ENCODE measurements at places on chromosomes 12 and 14.

- DNase-seq: no peak
Measured at GRCh38 chr12:102757154-102757881, 159.7 kb downstream of the PAH start.

- no peak for DNase-seq
Measured at GRCh38 chr14:93775744-93776143, 12.5 kb downstream of the PRIMA1 start.

GRCh38 chr12:122840580-122841513, 5.6 kb downstream of the HIP1R start:
- no peak for DNase-seq

- no peak for DNase-seq
Measured at GRCh38 chr14:65566820-65567522, 154.4 kb downstream of the FUT8 start.

- no peak for DNase-seq
Measured at GRCh38 chr12:18361433-18361832, 100.1 kb downstream of the PIK3C2G start.

DNA sequence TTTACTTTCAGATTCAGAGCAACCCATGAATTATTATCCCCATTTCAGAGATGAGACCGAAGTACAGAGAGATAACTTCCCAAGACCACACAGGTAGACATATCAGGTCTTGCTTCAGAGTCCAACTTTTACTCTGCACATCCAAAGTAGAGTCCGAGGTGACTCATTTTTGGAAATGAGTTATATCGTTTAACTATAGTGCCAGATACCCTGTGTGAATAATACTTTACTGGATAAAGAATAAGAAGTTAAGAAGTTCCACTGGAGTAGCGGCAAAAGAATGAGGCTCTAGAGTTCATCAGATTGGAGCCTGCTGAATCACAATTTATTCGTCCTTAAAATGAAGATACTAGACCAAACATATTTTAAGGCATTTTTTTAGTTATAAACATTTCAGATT, 124.7 kb downstream of the EPS8 start:
- DNase-seq: no peak

- DNase-seq: peak; percentile 14
Measured at GRCh38 chr12:124509300-124509675, 58.1 kb downstream of the NCOR2 start.

DNA sequence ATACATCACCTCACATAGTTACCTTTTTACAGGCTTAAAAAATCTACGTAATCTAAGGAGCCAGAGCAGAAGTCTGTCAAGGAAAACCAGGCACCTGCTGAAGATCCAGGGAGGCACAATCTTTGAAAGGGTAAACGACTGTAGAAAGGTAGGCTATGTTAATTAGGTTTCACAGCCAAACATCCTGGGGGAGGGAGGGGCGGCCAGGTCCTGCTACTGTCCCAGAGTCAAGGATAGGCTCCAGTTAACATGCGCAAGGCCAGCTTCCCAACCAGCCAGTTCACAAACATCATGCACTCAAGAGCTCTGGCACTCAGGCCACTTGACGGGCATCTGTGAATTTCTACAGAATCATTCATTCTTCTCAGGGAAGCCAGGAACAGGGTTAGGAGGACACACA, 22.9 kb downstream of the NIN start:
- DNase-seq: no peak

DNA sequence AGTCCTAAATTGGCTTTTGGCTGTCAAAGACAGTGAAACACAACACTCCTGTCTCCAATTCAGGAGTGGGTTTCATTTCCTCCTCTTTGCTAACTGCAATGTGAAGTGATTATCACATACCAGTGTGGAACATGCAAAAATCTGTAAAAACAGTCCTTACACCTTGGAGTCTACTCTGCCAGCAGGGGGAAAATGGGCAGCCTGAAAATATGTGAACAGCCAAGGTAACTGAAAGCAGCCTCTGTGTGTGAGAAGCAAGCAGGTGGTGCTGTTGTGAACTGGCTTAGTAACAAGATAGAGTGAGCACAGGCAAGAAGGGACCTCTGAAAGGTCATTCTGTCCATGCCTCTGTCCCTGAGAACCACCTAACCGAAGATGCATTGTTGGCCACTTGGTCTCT, 6.0 kb downstream of the PRMT8 start:
- DNase-seq: no peak

- DNase-seq: no peak
Measured at GRCh38 chr12:130787445-130788410, 51.3 kb downstream of the STX2 start.

- DNase-seq: peak; percentile 22
Measured at GRCh38 chr14:89011355-89012281, 187.2 kb downstream of the TTC8 start.

GRCh38 chr12:123388177-123388950, 4.4 kb downstream of the KMT5A start:
- DNase-seq: peak; percentile 74

GRCh38 chr12:42828836-42829235, 239.3 kb upstream of the PRICKLE1 start:
- DNase-seq: no peak

DNA sequence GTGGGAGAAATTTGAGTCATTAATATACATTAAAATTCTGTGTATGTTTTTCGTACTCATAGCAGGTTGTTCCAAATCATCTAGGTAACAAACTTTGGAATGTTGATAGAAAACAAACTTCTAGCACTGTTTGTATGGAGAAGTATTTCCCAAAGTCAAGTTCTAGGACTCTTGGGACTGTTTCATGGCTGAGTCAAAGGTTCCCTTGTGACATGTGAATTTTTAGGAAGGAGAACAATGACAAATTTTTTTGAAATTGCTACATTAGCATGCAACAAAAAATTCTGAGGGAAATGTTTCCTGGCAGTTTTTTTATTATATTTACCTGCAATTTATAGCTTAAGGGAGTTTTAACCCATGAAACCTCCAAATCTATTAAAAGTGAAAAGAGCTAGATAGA, 73.8 kb downstream of the RASSF8 start:
- no peak for DNase-seq

DNA sequence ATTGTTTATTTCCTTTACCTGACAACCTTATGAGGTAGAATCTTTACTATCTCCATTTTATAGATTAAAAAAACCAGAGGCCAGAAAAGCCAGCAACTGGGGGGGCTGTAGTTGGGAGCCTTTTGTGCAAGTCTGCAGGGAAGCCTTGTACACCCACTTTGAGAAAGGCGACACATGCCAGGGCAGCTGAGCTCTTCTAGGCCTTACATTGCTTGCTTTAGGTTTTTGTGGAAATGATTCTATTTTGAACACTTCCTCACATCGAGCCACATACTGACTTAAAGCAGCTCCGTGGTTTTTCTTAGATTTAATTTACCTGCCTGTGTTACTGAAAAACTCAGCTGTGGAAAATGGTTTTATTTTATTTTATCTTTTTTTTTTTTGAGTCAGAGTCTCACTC, 34.6 kb downstream of the EP400 start:
- no peak for DNase-seq

GRCh38 chr14:74962046-74962445, 6.6 kb upstream of the PGF start:
- no peak for DNase-seq

- peak; percentile 31 for DNase-seq
Measured at GRCh38 chr12:55780685-55781084, 36.8 kb downstream of the SARNP start.

- DNase-seq: no peak
Measured at GRCh38 chr12:130608132-130608531, 108.0 kb downstream of the RIMBP2 start.

DNA sequence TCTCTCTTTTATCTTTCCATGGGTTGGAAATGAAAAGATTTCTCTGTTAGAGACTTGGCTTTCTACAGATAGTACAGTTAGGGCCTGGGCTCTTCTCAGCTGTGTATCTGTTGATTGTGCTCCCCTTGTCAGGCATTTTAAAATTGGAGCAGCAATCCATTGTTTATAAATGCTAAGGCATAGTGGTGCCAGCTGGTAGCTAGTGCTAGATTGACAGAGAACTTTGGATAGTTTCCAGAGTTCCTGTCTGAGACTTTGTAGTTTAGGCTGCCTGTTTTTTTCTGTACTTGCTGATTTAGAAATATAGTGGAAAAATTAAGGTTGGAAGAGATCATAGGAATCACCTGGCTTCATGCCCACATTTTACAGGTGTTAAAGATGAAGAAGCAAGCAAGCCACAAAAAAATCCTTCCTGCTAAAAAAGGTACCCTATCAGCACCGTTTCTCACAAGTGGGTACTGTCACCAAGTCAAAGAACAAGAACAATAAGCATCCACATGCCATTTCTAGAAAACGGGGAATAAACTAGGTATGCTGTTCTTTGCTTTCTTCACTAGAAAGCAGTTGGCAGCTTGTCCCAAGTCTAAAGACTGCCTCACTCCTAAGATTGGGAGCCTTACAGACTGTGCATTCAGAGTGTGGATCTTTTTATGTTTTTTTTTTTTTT, 6.2 kb downstream of the TTLL5 start:
- DNase-seq: no peak

- DNase-seq: no peak
Measured at GRCh38 chr14:37254411-37254947, 56.7 kb downstream of the MIPOL1 start.

DNA sequence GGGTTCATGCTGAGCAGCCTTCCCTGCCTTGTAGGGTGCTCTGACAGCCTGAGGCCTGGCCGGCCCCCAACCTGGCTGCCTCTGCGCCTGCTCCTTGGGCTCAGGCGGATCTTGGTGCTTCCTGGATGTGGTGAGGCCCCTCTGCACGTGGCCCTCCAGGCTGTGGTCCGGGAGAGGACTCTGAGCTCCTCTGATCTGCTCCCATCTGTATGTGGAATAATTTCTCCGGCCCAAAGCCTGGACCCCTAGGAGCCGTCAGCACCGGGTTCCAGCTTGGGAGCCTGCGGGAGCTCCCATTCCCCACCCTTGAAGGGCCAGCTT, 21.3 kb upstream of the EIF2B2 start:
- DNase-seq: no peak

DNA sequence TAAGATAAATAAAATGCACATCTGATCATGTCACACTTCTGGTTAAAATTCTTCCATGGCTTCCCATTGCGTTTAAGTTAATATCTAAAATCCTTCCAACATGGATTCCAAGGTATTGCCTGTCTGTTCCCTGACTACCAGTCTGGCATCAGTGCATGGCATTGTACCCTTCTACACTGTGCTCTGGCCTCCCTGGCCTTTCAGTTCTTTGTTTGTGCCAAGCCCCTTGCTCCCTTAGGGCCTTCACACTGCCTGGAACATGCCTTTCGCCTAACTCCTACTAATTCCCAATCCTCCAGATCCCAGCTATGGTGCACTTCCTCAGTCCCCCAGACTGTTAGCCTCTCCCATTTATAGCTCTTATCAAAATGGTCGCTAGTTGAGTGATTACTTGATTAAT, 6.3 kb downstream of the CIPC start:
- DNase-seq: no peak

DNA sequence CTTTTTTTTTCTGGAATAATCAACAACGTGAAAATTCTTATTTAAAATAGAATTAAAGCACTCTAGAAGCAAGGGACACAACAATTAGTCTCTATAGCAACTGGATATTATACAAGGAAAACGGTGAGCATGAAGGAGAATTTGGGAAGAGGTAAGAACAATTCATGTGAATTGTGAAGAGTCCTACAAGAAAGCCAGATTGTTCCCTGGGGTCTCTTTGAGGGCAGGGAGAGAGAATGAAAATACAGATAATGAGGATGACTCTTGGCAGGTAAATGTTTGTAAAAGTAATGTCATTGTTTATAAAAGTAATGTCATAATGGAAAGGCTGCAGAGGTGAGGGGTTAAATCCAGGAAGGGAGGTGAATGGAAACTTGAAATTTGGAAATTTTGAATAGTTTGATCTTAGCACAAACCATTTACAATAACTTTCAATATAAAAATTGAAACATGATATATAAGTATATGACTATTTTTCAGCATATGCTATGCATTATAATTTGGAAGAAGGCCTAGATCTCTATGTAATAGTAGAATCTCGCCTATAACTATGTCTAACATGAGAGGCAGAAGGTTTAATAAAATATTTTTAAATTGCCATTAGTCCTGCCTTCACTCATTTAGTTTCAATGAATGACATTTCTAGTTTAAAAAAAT, 378.8 kb upstream of the DCN start:
- DNase-seq: no peak

DNA sequence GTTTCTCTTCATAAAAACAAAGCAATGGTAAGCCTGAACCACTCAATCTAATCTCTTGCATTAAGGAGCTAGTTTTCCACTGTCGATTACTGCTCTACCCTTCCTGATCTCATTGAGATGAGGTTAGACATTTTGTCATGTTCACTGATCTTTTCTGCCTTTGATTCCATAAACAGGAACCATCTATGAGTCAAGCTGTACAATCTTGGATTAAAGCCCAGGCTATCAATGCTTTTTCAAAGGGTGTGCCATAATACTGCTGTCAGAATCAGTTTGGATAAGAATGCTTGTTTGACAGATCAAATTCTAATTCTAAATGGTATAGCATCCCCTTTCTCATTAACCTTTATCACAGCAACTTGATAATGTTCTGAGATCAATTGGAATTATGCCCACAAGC, 16.1 kb downstream of the GRIP1 start:
- peak; percentile 9 for DNase-seq

GRCh38 chr12:31323391-31324115, 2.4 kb downstream of the SINHCAF start:
- no peak for DNase-seq

- peak; percentile 24 for DNase-seq
Measured at GRCh38 chr12:121610239-121611149, 15.8 kb upstream of the ORAI1 start.

DNA sequence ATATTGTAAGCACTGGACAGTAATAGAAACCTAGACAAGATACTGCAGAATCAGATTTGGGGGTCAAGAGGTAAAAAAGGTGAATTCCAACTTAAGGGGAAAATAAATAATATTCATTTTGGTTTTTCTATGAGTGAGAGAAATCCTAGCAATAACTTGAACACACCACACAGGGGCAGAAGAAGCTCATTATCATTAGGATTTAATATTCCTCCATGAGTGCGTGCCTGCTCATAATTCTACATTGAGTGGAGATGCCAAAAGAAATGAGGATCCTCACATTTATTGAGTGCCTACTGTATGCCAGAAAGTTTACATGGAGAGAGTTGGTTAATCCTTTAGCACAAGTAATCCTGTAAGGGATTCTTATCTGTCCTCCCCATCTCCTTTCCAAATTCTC, 40.5 kb upstream of the C14orf132 start:
- DNase-seq: peak; percentile 33

DNA sequence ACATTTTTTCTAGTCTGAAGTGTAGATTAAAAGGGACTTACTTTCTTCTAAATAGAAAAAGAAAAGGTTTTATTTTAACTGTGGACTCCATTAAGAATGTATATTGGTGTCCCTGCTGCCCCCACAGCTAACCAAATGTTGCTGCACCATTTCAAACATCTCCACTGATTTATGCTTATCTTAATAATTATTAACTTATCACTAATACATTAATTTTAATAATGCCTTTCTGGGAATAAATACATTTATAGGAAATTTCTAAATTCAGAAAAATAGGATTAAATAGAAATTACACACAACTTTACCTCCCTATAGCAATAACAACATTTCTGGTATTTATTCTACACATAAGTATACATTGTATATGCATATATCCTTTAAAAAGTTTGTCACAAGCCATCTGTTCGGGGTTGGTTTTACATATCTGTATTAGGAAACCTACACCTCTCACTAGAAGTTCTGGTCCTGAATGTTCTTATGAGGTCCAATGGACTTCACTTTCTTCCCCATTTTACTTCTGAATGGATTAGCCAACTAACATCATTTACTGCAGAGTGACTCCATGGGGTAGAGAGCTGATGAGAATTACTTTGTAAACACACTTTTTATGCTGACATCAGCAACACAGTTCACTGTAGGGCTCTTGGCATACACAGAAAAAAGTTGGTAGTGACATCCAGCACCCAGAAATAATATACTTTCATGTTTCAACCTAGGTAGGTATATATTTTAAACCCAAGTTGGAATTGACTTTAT, 9.4 kb upstream of the SELPLG start:
- DNase-seq: no peak

Data from EL (cell line).